HepG2 (cell line): ENCODE measurements at places on chromosomes 3 and 15.

DNA sequence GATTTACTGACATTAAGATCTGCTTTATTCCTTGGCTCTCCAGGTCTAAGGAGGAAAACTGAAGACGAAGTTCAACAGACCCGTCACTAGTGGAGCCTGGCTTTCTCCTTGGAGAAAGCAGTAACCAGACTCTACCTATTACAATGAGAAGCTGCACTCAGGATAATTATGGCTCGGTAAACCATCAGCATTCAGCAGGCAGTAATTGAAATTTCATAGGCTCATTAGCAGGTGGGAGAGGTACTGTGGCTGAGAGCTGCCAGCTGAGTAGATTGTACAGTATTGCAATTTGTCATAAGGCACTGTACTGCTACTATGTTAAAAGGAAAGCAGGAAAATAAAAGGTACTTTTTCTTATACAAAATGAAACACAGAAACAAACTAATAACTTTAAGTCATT is 51.2 kb downstream of the CHAC1 start:
- DNase-seq = no peak

DNA sequence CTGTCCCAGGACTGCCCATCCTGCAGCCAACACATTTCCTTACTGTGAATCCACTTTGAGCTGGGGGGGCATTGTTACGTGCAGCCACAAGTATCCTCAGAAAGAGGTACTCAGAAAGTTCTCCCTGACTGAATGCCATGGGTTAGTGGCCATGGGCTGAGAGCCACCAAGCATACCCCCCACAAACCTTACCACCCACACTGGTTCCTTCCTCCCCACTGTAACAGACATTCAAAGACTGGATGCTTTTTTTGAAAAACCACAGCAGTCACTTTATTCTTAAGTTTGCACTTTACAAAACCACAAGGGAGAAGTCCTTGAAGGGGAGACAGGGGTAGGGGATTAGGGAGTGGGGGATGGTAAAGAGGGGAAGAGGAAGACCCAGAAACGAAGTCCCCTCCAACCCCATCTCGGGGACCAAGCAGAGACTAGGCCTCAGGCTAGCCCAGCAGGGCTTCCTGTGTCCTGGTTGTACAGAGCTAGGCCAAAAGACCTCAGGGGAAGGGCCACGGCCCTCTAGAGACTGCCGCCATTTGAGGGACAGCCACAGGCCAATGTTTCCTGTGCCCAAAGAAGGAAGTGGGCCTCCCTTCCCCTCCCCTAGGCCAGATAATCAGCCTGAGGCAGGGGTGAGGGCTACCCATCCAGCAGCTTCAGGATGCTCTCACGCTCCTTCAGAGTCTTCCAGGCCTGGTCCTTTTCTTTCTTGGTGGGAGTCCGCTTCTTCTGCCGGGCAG is 10.1 kb upstream of the CAMK1 start:
- no peak for DNase-seq

DNA sequence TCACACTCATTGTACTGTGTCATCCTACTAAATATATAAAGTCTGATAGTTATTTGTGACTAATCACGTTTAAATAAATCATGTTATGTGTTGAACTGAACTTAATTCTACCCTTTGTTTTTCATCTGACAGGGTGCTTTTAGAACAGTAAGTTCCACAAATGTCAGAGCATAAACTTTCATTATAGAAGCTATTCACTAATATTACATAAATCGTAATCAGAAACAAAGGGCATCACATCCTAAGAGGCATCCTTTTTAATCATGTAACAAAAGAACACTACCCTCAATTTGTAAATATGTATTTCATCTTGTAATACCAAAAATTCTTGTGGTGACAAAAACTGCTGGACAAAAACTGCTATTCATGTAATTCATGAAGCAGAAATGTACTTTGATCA is 50.8 kb downstream of the KCNH8 start:
- no peak for DNase-seq

- no peak for DNase-seq
Measured at GRCh38 chr3:174387736-174388135, 471.4 kb upstream of the NAALADL2 start.

DNA sequence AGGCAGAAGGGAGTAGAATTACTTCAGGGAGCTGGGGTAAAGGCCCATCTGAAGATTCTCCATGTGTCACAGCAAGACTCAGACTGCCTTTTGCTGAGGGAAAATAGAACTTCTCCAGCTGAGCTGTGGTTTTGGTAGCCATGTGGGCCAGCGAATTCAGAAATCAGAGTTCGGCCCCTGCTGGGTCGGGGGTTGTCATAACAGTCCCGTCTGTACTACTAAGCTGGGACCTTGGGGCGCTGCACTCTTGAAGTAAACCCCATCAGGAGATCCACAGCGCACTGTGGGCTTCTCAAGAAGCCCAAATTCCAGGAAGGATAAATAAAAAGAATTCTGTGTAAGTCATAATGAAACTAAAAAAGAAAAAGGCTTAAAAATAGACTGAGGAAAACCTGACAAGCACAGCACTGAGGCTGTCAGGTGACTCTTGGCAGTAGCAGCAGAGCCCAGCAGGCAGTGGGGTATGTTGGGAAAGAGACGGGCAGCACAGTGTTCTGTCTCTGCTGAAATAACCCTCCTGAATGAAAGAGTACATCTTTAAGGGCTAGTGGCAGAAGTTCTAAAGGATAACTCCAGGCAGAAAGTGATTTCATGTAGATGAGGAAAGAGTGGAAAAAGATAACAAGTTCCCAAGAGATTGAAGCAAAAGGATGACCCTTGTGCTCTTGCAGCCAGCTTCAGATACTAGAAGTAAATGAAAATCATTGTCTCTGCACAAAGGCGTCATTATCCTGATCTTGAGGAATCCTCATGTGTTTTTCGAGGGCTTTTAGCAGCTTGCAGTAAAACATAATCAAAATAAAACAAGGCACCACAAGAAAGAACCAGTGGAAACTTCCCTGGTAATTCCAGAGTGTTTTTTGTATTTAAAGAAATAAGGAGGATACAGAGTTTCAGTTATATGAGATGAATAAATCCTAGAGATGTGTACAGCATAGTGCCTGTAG is 74.5 kb downstream of the RAB7A start:
- DNase-seq = no peak

DNA sequence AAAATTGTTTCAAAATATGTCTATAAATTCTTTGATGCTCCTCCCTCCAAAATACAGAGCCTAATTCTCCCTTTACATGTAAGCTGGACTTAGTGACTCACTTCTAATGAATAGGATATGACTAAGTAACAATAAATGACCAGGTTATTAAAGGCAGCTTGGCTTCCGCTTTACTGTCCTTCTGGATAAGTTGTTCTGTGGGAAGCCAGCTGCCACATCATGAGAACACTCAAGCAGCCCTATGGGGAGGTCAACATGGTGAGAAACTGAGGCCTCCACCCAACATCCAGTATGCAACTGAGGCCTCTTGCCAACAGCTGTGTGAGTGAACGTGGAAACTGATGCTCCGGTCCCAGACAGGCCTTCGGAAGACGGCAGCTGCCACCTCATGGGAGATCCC is 247.3 kb upstream of the CHRM5 start:
- DNase-seq = no peak
